ENCODE measurements at places on chromosomes 11 and 22.

GRCh38 chr11:19116276-19116970 is 545 bp upstream of the ZDHHC13 start:
- DNase-seq: no peak

DNA sequence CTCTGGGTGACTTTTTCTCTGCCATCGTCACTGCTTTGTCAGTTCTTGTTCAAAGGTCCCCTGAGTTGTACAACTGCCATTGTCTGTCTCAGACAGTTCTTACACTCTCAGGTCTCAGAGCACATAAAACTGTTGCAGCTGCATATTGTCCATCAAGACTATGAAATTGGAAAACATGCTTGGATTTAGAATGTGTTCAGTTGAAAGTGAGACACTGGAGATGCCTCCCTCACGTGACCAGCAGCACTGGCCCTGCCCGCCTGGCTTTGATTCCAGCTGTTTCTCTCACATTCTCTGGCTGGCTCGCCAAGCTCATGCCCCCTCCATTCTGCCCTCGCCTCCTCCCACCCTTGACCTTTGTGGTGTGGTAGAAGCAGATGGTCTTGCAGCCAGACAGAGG is 244.2 kb downstream of the NTM start:
- no peak for DNase-seq

DNA sequence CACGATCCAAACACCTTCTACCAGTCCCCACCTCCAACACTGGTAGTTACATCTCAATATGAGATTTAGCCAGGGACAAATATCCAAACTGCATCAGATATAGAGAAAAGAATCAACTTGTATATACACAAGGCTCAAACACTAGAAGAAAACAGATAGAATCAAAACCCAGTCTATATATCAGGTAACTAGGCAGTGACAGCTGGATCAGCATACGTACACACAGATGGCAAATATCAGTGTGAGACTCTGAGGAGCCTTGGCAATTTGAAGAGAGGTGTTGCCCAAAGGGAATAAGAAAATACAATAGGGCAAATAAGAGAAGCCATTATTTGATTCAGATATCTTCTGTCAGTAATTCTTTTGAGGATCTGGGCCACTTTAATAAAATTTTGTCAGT is 951.3 kb upstream of the CHORDC1 start:
- DNase-seq: no peak

DNA sequence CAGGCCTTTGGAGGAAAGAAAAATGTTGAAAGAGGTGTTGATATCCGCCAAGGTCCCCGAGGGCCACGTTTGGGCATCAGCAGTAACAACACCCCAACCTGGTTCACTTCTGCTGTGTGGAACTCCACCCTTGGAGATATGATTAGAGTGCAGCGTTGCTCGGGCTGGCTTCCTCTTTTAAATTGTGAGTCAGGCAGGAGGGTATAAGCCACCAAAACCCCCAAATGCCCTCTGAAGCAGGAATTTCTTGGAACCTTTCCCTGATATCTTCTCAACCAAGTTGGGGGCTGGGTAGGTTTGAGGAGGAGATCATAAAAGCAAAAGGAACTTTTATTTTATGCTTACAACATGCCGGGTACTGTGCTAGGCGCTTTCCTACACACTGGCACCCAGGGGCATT is 6.4 kb upstream of the C11orf96 start:
- no peak for DNase-seq

- DNase-seq: no peak
These were observed 44.8 kb upstream of the ANO3 start for GRCh38 chr11:26287067-26287518.

GRCh38 chr22:46209262-46209661 is 40.8 kb downstream of the CDPF1 start:
- DNase-seq: no peak

DNA sequence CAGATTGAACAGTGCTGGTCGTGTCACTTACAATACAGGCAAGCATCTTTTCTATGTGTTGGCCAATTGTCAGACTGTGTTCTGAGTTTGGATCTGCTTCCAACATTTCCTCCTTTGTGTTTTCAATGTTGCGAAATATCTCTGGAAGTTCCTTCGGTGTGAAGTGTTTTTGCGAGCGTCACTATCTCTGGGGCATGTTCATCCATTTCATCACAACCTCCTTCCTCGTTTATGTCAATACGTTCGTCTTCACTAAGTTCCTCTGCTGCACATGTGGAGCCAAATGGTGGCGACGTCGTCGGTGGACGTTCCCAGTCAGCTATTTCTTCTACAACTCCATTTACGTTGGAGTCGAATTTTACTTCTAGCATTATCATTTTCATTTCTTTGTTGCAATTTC is 100.2 kb upstream of the LMO1 start:
- DNase-seq: no peak

- DNase-seq: no peak
These were observed 23.3 kb downstream of the P4HA3 start for GRCh38 chr11:74288161-74288560.

DNA sequence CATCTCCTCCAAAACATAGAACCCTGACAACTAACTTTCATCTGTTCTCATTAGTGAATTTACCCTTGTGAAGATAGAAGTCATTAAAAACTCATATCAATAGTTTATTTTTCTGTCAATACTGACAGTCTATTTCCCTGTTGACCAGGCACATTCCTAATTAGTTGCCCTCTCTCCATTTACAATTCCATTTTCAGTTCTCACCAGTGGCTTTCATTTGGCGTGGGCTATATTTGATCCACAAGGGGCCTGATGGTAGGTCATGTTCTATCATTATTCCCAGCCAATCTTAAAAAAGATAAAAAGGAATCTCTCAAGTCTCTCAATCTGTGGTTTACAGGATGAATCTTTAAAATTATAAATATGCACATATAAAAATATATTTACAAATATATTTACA is 3.9 kb upstream of the AKIP1 start:
- no peak for DNase-seq

- DNase-seq: no peak
These were observed 21.2 kb downstream of the SYT13 start for GRCh38 chr11:45264839-45265515.

GRCh38 chr22:48798281-48799226 is 1029.1 kb downstream of the BRD1 start:
- no peak for DNase-seq

GRCh38 chr11:2387266-2387987 is 10.3 kb downstream of the CD81 start:
- DNase-seq: no peak

DNA sequence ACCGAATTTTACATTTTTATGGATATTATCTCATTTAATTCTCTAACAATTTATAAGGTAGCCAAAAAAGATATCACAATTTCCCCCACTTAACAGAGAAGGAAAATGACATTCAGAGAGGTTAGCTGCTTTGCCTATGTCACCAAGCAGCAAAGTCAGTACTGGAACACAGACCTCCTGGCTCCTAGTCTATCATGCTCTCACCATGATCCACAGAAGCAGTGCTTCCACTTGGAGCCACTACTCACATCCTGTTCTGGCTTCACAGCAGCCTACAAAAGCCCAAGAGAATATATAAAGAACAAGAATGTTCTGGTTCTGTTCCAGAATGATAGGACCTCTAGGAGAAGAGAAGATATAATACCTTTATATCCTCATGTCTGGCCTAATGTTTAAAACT is 59.5 kb upstream of the SCUBE2 start:
- no peak for DNase-seq

DNA sequence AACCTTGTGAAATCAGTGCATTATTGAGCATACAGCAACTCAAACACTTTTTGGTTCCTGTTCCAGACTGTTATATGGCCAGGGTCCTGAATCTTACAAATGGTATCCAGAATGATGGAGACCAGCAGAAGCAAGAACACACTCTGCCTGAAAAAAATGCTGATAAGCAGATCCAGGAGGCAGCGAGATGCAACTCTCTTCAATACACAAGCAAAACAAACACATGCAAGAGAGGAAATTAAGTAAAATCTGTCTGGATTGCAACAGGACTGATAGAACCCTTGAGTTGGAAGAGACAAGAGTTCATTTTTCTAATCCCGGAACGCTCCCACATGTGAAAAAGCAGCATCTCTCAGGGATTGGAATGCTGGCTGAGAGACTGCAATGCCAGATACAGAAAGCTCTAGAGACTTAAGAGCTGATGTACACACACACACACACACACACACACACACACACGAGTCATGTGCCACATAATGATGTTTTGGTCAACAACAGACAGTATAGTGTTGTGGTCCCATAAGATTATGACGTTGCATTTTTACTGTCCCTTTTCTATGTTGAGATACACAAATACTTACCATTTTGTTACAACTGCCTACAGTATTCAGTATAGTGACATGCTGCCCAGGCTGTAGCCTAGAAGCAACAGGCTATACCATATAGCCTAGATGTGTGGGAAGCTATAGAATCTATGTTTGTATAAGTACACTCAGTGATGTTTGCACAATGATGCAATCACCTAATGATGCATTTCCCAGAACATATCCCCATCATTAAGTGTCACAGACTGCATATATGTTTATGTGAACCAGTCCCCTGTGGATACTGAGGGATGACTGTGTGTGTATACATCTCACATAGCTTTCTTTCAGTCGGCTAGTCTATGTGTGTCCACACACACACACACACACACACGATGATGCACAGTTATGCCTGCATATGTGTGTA is 406.6 kb downstream of the LARGE1 start:
- DNase-seq: no peak

Data from activated CD4-positive, alpha-beta T cell treated with anti-CD3 and anti-CD28 coated beads for 4 hours (primary cell).